ENCODE measurements at places on chromosomes 12 and 14. TPM values are rescaled to one million over a fixed set of nuclear protein-coding genes. Genes with fewer than 3 reads are reported as not detected.

The MYH6 gene
- total RNA-seq = 3.4 TPM

The OR10P1 gene
- not detected for total RNA-seq

The VSX2 gene
- not detected for total RNA-seq

The KCNA5 gene
- 1.8 TPM for total RNA-seq

The RPS6KA5 gene
- total RNA-seq = 8.0 TPM
